ENCODE measurements at places on chromosomes 5 and 9.
A peak's percentile ranks its signal among the peaks of the same experiment; 100 is the strongest.

- DNase-seq: no peak
These were observed 82.6 kb downstream of the SMIM23 start for GRCh38 chr5:171868236-171868635.

GRCh38 chr9:136537411-136537810 is 8.4 kb downstream of the NOTCH1 start:
- DNase-seq: no peak

DNA sequence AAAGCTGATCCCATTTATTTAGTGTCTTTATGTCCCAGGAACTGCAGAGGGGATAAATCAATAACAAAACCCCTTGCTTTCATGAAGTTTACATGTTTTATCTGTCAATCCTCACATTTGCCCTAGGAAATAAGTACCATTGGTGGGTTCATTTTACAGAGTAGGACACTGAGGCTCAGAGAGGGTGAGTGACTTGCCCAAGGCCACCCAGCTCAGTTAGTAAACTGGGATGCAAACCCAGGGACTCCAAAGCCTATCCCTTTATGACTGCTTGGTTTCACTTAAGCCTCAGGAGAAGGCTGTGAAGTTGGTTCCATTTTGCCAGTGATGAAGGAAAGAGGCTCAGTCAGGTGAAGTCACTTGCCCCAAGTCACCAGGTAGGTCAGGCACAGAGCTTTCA is 51.9 kb downstream of the SMIM23 start:
- DNase-seq: no peak

- DNase-seq: peak; percentile 53
These were observed 2.8 kb downstream of the ST8SIA4 start for GRCh38 chr5:100900142-100900795.

DNA sequence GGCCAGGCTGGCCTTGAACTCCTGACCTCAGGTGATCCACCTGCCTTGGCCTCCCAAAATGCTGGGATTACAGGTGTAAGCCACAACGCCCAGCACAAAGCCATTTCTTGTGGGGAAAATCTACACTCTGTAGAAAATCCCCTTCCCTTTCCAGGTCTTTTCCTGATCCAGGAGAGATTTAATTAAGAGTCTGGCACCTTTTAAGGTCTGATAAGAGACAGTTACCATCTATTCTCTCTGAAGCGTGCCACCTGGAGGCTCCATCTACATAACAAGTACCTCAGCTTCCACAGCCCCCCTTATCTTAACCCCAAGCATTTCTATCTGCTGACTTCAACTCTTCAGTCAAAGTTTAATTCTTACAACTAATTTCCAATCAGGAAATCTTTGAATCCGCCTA is 71.4 kb upstream of the CDK20 start:
- no peak for DNase-seq

DNA sequence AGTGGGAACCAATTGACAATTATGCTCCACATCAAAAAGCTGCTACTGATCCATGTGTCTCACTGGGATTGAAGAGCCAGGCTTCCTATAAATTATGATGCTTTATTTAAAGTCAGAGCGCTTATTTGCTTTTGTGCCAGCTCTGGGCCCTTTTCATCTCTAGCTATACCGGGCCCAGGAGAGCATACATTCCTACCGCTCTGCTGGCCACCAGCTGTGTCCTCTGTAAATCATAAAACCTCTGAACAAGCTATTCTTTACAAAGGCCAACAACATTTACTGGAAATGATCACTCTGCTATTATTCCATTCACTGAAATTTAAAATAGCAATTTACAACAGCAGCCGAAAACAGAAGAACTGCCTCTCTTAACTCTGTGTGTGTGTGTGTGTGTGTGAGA is 86.6 kb downstream of the ZNF608 start:
- no peak for DNase-seq

- DNase-seq: no peak
These were observed 21.0 kb downstream of the PSD2 start for GRCh38 chr5:139816566-139816965.
